Right ventricle myocardium superior (tissue), 1 donor: ENCODE measurements at places on chromosomes 5 and 9. TPM values are rescaled to one million over a fixed set of nuclear protein-coding genes. Genes with fewer than 3 reads are reported as not detected.

DNA sequence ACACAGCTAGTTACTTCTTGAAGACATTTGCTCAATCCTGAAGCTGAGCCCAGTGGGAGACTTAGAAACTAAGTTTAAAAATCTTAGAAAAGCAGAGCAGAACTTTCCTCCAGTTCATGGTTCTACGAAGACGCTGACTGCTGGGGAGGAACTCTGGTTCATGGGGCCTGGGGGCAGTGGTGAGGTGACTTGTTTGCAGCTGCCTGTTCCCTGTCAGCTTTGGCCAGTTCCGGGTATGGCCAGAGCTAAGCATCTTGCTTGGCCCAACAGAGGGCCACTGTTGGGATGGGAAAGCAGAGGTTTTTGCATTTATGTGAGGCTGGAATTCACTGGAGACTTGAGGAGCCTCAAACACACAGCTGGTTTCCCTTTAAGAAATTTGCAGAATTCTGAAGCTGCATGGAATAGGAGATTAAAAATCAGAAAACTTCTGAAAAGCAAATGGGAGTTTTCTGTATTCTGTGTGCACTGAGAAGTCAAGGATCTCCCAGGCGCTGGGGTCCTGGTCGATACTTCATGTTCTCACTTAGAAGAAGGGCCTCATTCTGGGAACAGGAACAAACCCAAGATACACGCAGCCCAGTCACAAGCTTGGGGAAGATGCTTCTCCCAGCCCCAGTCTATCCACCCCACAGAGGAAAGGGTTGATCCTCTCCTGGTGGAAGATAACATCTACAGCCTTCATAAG lies 10.6 kb upstream of the HMHB1 start:
- no peak for DNase-seq

GRCh38 chr5:41817625-41818301 lies 52.5 kb downstream of the OXCT1 start:
- DNase-seq = no peak

DNA sequence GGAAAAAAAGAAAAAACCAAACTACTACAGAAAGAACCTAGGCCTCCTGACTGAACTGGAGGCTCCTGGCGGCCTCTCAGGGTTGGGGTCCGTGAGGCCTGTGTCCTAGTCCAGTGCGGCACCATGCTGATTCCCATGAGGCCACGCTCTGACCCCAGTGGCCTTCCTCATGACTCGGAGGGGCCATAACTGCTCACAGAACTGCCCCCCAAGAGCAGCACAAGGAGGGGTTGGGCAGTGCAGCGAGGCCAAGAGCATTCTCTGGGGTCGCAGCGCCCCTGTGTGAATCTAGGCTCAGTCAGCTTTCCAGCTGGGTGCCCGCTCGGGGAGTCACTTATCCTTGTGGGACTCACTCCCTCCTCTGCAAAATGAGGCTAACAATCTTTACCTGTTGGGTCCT lies 79.3 kb upstream of the FBXW11 start:
- no peak for DNase-seq

DNA sequence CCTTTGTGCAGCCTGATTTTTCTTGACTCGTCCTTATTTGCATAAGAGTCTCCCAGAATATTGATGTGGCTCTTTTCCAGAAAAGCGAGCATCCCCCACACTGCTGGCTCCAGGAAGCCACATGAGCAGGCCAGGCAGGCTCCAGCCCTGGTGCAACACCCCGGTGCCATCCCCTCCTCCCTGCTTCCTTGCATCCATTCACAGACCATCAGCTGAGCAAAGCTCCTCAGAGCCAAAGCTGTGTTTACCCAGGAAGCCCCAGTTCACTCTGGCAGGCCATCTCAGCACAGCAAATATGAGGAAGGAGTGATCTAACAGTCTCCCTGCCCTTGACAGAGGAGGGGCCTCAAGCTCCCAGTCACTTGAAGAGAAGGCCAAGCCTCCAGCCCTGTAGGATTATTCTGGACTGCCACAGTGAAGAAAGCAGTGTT lies 34.4 kb downstream of the INSYN2B start:
- DNase-seq = peak; percentile 55

GRCh38 chr9:114446036-114446435 lies 58.3 kb upstream of the AKNA start:
- DNase-seq = no peak

DNA sequence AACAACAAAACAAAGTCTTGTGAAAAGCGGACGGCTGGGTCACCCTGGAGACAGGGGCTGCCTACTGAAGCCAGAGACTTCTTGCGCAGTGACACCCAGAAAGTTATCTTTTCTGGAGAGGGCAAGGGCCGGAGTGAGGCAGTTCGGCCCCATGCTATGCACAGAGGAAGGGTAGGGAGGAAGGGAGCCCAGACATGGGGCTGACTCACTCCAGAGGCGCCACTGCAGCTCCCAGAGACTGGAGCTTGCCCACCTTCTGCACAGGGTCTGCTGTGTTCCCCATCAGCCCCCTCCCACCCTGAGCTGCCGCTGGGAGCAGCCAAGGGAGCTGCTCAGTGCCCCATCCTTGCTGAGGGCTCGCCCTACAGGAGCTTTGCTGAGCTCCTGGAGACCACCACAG lies 13.3 kb downstream of the SLC6A3 start:
- DNase-seq = no peak

- no peak for DNase-seq
Observed at GRCh38 chr5:39494107-39494510, 69.3 kb upstream of the DAB2 start.

- DNase-seq = no peak
Observed at GRCh38 chr5:37770786-37771185, 69.1 kb downstream of the GDNF start.

GRCh38 chr5:79456400-79456799 lies 57.5 kb downstream of the HOMER1 start:
- no peak for DNase-seq

DNA sequence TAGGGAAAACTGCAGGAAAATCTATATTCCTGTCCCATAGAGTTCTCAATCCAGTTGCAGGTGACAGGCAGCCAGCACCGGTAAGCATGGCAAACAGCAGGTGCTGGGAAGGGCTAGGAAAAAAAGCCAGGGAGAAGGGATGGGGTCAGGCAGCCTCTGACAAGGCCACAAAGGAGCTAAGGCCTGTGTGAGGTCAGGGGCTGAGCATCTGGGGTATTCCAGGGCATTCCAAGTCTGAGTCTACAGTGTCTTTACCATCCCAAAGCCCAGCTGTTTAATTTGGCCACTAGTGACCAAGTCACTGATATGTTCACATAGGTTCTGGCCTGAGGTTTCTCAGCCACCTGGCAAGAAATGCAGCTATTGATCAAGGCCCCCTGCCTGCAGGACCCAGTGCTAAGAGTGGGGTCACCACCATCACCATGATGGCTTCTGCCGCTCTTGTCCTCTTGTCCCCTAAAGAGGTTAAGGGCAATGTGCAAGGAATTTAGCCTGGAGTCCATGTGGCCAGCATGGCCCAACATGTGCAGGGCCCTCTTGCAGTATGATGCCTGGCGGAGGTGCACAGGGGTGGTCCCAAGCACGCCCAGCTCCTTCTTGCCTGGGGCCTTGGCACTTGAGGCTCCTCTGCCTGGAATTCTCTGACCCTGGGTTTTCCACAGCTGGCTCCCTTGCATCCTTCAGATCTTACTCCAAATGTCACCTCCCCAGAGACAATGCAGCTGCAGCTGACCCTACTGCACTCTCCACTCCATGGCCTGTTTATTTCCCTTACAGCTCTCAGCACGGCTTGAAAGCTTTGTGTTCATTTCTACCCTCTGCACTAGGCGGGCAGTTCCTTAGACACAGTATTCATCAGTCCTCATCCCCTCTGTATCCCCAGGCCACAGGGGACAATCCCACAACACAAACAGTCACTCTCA lies 213.1 kb downstream of the MSX2 start:
- no peak for DNase-seq

DNA sequence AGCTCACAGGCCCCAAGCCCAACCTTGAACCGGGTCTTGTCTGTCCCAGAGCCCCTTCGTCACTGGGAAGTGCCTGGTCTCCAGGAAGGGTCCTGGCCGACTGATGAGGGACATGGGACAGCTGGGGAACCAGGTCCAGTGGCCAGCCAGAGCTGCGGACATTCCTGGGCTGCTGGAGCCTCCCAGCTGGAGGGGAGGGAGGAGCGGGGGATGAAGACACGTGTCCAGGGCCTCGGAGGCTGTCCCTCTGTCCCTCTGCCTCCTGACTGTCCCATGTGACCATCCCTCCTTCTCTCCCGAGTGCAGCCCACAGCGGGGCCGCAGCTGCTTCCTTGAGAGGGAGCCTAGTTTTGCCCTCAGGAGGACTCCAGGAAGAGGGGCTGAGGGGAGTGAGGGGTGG lies 41.7 kb upstream of the UBAC1 start:
- peak; percentile 64 for DNase-seq

- DNase-seq = no peak
Observed at GRCh38 chr5:57940879-57941278, 458.3 kb upstream of the ACTBL2 start.

GABRA1 gene
- not detected for total RNA-seq

FAM78A gene
- total RNA-seq = 55.7 TPM

TEX10 gene
- 8.0 TPM for total RNA-seq

OCLN gene
- total RNA-seq = 2.0 TPM

SLC6A7 gene
- total RNA-seq = not detected

EXD3 gene
- total RNA-seq = 6.9 TPM

SELENOP gene
- total RNA-seq = 292 TPM

ARHGEF39 gene
- total RNA-seq = 0.24 TPM

FAF2 gene
- total RNA-seq = 12.3 TPM

WDR38 gene
- total RNA-seq = not detected

TLX3 gene
- not detected for total RNA-seq
